GM13976 (cell line): ENCODE measurements at places on chromosomes 2 and 18.
A peak's percentile ranks its signal among the peaks of the same experiment; 100 is the strongest.

- DNase-seq, result no peak
Measured at GRCh38 chr18:78006774-78007260, 757.2 kb downstream of the GALR1 start.

- peak; percentile 36 for DNase-seq
Measured at GRCh38 chr2:88452565-88452905, at the start of gene FOXI3. FOXI3 (minus strand) TSS chr2:88452693; CDS start chr2:88452535, 158 bp downstream.

- no peak for DNase-seq
Measured at GRCh38 chr2:11942178-11942569, 195.7 kb downstream of the LPIN1 start.

GRCh38 chr2:129004485-129004884 lies 685.8 kb upstream of the HS6ST1 start:
- DNase-seq, result no peak

- no peak for DNase-seq
Measured at GRCh38 chr2:130377491-130377890, 21.6 kb downstream of the PTPN18 start.

DNA sequence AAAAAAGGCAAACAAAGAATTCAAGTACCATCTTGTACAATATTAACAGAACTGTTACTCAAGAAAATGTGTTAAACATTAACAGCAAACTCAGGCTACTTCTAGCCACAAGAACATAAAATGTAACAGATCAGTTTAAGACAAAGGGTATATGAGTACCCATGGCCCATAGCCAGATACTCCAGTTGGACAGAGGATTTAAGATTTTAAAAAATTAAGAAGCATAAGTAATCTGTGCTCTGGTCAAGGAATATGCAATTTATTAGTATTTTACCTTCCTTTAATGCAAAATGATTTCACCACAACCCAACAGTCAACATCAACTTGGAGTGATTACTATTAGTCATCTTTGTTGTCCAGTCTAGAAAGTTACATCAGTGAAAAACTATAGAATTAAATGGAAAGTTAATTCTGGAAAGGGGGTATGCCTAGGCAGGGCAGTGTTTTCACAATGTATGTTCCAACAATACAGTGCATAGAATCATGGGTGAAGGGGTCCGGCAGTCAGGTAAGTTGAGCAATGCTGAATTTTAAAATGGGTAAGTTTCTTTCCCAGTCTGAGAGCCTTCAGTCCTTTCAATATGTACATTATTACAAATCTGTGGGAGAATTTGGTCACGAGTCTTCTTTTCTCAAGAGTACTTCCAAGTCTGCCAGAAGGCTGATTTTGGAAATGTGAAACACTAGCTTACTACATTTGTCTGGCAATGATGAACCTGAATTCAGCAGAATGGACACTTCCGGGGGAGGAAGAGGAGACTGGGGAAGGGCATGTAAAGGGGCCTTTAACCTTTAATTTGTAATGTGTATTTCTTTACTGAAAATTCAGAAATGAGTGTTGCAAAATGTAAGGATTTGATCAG lies 34.5 kb downstream of the SFT2D3 start:
- no peak for DNase-seq

DNA sequence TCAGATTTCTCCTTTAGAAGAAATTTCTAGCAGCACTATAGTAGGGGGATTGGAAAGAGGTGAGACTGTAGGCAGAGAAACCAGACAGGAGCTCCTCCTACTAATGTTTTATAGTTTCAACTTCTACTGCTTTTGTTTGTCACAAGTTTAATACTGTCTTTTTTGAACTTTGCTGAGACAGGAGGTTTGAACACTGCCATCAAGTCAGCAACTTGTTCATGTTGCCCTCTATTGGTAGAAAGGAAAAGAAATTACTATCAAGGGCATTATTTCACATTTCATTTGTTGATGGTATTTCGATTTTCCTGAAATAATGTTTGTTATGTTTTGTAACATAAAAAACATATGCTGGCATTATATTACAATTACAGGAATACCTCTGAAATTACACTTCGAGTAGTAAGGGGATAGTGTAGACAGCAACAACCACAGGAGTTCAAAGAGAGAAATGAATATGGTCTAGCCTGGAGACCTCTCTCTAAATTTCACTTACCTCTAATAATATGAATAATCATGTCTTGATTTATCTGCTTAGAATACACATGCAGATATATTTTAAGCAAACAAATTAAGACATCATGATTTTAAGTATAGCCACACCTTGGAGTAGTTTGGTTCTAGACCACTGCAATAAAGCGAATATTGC lies 12.4 kb upstream of the CCDC88A start:
- peak; percentile 55 for DNase-seq

DNA sequence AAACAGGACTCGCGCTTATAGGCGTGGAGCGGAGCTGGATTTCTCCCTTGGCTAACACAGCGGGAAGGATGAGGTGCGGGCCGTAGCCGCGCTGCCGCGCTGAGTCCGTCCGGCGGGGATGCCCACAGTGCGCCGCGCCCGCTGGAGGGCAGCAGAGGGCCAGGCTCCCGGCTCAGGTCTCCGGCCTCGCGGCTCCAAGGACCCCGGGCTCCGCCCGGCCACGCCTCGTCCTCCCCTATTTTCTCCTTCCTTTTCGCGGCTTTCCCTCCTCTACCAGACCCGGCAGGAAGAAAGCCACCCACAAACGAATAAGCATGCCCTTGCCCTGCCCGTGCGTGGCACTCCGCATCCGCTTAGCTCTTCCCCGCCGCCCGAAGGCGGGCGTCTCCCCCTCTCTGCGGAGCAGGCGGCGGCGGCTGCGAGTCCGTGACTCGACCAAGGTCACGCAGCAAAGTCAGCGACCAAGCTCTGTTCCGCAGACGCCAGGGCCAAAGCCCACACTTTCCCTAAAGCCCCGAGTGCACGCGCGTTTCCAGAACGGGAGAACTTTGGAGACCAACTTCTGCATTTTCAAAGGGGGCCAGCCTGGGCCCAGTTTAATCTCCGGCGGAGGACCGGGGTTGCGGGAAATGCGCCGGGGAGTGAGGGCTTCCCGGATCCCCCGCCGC lies 48.5 kb downstream of the KCNIP3 start:
- peak; percentile 92 for DNase-seq

GRCh38 chr2:208713066-208713745 lies 306.6 kb downstream of the PTH2R start:
- DNase-seq, result no peak

- no peak for DNase-seq
Measured at GRCh38 chr18:8858888-8859511, 153.6 kb downstream of the MTCL1 start.

- no peak for DNase-seq
Measured at GRCh38 chr18:76923485-76924085, 101.2 kb downstream of the ZNF236 start.

DNA sequence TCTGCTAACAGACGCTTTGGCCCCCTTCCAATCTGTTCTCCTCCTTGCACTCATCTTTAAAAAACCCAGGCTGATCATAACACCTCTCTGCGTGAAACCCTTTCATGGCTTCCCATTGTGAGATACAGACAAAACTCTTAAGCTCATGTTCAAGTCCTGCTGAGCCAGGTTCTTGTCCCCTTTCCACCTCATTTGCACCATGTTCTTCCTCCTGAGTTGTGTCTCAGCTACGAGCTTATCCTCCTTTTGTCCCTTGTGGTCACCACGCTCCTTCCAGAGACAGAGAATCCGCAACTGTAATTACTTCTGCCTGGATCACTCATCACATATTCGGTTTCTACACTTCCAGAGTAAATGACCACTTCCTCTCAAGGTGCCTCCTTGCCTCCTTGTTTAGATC lies 238.8 kb downstream of the ACTR3 start:
- DNase-seq, result no peak

DNA sequence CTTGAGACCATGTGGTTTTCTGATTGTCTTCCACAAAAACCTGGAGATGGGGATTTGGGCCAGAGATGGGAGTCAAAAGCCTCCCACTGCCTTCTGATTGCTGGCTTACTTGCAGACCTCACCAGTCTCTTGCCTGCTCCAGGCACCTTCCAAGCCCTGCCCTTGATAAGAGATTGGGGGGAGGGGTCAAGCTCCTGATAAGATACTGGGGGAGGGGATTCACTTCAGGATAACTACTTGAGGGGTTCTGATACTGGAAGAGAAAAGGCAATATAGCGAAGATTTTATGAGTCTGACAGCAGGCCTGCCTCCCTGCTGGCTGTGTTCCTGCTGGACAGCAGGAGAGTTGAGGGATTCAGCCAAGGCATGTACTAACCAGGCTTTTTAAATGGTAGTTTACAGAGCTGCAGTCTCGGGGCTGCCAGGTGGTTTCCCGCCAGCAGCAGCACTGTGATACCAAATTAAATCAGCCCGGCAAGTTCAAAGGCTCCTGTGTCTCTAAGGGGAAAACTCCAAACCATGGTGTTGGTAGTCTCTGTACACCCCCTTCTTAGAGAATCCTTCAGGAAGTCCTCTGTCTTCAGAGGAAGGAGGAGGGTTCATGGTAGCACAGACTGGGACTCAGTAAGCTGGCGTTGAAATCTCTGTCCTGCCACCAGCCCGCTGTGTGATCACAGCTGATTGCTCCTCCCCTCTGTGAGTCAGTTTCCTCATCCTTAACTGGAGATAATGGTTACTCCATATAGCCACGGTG lies 58.3 kb downstream of the FBXO36 start:
- peak; percentile 58 for DNase-seq

GRCh38 chr18:58402247-58402646 lies 226.6 kb downstream of the ALPK2 start:
- no peak for DNase-seq

DNA sequence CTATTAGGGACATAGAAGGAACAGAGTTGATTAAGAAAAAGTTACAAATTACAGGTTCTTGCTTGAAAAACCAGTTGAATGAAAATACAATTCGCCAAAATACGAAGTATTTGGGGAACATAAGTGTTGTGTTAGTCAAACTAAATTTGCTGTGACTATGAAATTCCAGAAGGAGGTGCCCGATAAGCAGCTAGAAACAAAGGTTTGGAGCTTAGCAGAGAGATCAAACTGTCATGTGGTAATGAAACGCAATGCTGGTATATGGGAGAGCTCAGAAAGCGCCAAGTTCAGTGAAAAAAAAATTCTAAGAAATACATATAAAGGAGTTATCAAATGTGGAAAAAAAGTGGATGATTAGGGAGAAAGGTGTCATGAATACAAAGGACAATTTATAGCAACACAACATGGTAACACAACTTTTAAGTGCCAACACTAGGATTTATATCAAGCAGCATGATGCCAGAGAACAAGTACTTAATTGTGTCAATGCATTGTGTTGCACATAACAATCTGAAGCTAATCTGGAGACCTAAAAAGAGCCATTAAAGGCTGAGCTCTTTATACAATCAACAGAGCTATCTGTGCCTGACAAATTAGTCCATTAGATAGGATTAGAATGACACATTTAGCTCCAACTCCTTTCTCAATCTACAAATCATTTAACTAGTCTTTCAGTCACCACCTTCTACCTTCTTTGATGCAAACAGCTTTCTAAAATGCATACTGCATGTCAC lies 31.2 kb downstream of the SMAD2 start:
- no peak for DNase-seq

- DNase-seq, result no peak
Measured at GRCh38 chr18:13934676-13935075, 19.3 kb upstream of the MC2R start.

- DNase-seq, result no peak
Measured at GRCh38 chr2:215423928-215424540, 11.8 kb downstream of the FN1 start.

DNA sequence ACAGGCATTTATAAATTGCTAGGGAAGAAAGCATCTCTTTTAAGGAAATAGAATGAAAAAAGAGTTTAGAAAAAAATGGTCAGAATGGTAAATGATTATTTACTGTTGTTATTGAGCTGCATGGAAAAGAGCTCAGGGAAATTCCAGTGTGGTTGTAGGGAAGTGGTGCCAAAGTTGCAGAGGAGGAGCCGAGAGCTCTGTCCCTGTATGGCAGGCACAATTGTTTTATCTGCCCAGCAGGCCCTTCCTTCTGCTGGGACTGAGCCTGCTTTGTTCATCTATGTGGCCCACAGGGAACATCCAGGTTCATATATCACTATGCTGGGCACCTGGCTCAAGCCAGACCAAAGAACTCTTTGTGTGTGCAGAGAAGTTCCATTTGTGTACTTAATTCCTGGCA lies 80.8 kb upstream of the AGAP1 start:
- no peak for DNase-seq

GRCh38 chr18:11293794-11294193 lies 144.4 kb upstream of the PIEZO2 start:
- DNase-seq, result peak; percentile 17

DNA sequence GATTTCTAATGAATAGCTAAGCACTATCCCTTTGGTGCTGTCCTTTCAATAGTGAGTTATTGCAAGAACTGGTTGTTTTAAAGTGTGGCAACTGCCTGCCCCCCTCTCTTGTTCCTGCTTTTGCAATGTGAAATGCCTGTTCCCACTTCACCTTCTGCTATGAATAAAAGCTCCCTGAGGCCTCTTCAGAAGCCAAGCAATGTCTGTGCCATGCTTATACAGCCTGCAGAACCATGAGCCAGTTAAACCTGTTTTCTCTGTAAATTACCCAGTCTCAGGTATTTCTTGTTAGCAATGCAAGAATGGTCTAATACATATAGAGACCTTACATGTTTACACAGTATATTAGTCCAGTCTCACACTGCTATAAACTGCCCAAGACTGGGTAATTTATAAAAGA lies 15.0 kb upstream of the METTL21A start:
- no peak for DNase-seq

- DNase-seq, result peak; percentile 52
Measured at GRCh38 chr2:175282300-175282699, 100.8 kb upstream of the ATP5MC3 start.

GRCh38 chr2:236848501-236848900 lies 237.2 kb upstream of the COPS8 start:
- DNase-seq, result no peak

GRCh38 chr2:150133623-150134022 lies 353.8 kb downstream of the RND3 start:
- peak; percentile 21 for DNase-seq

GRCh38 chr2:180848393-180848792 lies 132.0 kb upstream of the UBE2E3 start:
- DNase-seq, result no peak

- DNase-seq, result no peak
Measured at GRCh38 chr2:142840436-142840835, 37.0 kb upstream of the KYNU start.

- no peak for DNase-seq
Measured at GRCh38 chr2:190213441-190214335, 105.9 kb downstream of the HIBCH start.

GRCh38 chr2:218659988-218660358 lies 490 bp downstream of the BCS1L start:
- no peak for DNase-seq

GRCh38 chr2:50955081-50955480 lies 76.9 kb downstream of the NRXN1 start:
- no peak for DNase-seq
